Type B pancreatic cell (in vitro differentiated cells): ENCODE measurements at places on chromosomes 5 and 9.

GRCh38 chr5:56681346-56681745 is 134.0 kb upstream of the MAP3K1 start:
- no peak for DNase-seq

DNA sequence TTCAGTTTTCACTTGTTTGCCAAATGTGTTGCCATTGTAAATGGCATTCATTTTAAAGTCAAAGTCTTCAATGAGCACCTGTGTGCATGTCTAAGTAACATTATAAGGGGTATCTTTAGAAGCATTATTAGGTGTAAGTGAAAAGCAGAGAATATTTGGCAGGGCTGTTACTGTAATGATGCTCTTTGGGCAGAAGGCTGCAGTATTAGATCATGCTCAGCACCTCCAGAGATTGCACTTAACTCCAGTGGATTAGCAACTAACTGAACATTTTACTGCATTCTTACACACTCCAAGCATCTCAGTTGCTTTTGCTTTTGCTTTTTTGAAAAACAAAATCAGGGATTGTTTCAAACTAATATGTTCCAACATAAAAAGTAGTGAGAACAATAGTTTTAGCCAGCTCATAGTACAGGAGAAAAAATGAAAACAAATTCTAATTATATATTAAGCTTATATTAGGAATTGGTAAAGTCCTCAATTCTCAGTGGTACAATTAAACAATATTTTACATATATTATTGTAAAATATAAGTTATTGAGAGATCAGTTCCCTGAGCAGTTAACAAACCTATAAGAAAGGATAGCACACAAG is 1740.9 kb upstream of the CDH9 start:
- DNase-seq = no peak

- DNase-seq = no peak
Measured at GRCh38 chr5:172417983-172418630, 36.2 kb downstream of the SH3PXD2B start.

DNA sequence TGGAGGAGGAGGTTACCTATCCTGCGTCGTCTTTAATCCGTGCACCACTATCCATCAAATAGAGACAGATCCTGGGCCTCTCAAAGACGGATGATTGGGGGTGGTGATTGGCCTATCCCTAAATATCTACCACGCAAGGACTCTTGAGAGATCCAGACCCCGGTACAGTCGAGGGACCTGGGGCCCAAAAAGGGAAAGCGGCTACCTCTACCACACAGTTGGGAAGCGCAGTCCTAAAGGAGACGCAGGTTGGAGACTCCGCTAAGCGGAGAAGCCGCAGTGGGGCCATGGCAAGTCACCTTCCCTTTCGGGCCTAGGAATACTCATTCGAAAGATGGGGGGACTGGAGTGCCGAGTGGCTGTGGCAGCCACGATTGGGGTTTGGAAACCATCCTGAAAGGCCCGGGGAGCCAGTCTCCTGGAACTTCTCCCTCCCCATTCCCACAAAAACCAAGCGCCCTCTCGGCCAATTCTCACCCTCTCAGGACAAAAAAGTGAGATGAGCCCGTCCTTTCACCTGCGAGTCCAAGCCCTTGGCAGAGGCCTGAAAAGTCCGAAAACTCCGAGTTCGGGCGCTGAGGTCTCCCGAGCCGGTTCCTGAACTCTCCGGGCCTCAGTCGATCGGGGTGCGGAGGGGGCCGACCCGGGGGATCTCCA is 499 bp upstream of the FOXE1 start:
- DNase-seq = no peak

- DNase-seq = no peak
Measured at GRCh38 chr5:139650031-139650688, 2.0 kb downstream of the CXXC5 start.

DNA sequence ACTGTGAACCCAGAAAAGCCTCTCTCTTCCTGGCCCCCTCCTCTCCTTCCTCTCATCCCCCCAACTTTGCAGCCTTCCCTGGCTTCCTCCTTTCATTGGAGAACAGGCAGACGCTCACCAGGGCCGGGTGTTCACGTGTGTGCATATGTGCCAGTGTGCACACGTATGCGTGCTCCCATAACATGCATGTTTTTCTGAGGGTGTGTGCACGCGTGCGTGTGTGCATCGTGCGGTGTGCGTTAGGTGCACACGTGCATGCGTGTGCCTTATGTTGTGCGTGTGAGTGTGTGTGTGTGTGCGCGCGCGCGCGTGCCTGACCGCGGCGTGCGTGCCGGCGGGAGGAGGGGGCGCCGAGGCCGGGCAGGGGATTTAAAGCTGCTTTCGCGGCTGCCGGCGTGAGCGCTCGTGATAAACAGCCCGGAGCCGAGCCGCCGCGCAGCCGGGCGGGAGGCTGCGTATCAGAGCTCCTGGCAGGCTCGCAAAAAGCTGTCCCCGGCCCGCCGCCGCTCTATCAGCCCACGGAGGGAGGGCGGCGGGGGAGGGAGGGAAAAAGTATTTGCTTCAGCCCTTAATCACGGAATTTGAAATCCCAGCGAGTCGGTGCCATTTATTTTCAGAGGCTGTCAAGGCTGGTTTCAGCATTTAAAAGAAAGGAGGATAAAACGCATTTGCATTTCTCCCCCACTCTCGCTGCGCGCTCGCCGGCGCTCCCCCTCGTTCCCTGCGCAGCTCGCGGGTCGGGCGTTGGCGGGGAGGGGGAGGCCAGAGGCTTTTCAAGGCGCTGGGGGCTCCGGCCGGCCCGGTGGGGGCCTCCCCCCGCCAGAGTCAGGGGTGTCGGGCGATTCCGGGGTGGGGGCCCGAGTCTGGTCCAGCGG is 183.9 kb downstream of the C9orf50 start:
- DNase-seq = no peak
